Epithelial cell of proximal tubule (primary cell): ENCODE measurements at places on chromosomes 3 and 15.
A peak's percentile ranks its signal among the peaks of the same experiment; 100 is the strongest.

DNA sequence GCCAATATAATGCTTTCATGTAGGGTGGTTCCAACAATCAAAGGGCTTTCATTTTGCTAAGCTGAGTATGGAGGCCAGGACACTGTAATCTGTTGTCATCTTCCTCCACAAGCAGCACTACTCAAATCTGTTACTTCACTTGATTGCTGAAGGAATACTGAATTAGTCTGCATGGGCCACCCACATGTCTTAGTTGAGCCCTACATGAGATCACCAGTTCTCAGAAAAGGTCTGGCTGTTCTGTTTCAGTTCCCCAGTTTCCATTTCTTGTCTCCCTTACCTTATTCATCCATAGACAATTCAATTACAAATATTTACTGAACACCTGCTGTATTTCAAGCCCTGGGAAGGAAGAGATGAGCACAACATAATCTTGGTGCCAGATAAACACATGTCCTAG lies 119.2 kb downstream of the FHIT start:
- DNase-seq: no peak

DNA sequence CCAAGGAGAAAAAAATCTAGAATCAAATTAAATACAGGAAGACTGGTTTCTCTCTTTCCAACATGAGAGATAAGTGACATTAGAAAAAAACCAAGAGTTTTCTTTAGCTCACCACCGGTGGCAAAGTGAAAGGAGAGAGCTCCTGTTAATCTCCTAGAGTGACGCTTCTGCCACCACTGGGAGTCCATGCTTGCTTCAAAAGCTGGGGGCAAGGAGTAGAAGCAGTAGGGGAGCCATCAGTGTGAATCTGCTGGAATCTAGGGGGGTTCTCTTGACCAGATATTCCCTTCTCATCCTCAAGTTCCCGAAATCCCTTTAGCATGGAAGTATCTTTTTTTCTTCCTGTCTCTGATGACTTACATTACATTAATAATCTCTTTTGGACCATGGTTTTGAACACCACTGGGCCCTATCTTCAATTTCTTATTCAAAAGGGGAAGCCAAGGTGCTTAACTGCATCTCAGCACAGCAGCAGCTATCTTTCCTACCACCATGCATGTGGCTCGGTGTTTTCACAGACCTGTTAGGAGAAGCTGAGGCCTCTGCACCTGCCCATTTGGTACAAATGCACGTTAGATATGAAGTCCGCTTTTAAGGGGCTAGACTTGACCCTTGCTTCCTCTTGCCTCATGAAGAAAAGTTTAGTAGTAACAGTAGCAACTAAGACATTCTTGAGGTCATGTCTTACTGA lies 6.6 kb upstream of the ICE2 start:
- no peak for DNase-seq

DNA sequence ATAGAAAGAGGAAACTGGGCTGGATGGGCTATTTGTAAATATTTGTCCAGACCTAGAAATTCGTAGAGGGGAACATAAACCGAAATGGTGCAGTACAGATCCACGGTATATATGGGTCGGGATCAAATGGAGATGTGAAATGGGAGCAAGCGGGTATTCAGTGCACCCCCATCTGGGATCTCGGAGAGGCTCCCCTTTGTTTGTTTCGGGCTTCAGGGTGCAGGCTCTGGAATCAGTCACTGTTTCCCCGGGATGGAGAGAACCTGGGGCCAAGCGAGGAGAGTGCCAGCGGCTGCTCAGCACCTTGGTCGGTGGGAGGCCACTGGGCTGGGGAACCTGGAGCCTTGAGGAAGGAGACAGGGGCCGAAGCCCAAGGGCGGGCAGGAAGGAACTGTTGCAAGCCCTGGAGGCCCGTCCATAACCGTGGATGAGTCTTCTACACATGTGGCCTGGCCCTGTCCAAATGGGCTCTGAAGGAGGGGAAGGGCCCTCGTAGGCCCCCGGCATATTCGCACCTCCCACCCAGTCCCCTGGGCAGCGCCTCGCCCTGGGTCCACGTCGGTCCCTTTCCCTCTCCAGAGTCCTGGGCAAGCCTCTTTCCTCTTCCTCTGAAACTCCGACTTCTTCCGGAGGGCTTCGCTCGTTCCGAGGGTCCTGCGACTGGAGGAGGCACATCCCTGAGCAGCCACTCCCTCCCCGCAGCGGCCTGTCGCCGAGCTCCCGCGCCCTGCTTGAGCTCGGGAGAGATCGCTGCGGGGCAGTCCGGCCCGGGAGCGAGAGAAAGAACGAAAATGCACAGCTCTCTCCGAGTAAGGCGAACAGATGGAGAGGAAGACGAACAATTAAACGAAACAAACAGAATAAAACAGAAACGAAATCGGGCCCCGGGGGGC lies 3.0 kb downstream of the ISL2 start:
- DNase-seq: no peak

DNA sequence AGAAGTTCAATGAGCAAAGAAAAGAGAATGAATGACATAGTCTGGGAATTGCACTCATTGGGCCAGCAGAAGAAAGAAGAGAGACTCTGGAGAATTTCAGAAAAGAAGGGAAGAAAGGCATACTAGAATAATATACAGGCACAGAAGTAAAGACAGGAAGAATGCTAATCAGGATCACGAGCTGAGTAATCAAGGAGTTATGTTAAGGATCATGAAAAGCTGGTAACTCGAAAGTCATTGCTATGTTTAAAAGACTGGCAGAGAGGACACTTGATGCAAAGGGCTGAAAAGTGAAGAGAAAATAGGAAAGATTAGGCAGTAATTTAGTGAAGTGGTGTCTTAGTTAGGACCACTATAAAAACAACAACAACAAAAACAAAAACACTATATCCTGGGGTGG lies 284.1 kb downstream of the ZBBX start:
- DNase-seq: no peak

DNA sequence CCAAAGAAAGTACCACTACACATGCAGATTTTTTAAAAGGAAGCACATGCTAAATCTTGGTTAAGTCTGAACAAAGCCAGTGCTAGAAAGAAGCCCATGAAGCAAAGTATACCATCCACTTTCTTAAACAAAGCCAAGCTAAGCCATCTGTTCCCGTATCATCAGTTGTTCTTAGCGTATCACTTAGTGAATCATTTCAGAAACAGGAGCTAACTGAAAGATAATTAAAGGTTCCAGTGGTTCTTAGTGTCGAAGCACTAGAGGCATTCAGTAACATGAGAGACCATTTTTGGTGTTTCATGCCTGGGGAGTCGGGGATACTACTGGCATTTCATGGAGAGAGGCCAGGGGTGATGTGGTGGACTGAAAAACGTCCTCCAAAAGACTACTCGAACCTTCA lies 12.8 kb downstream of the UBXN7 start:
- DNase-seq: no peak

- no peak for DNase-seq
Measured at GRCh38 chr3:131338948-131339640, 42.5 kb upstream of the NUDT16 start.

DNA sequence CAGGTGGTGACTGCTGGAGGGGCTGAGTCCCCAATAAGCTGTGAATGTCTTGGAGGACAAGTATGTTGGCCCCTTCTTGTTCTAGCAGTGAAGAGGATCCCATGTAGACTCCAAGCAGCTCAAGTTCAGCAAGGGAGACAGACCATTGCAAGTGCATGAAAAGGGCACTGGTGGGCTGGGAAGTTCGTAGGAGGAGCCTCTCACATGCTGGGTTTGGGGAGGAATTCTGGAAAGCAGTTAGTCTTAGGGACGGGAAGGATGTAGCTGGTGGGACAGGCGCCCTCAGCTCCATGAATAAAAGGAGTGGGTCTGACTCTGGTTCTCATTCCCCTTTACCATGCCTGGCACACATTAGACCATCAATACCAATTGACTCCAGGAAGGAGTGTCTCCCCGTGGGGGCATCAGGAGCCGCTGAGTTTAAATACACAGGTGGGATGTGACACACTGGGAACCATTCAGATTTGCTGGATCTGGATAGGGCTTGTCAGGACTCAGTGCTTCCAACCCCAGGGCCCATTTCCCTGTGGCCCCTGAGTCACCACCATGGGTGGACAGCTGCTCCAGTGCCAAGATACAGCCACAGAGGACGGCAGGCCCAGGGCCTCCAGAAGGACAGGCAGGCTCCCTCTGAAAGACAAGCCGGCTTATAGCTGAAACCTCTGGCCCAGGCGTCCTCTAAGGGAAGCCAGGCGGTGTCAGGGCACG lies 552 bp upstream of the XYLB start:
- no peak for DNase-seq

GRCh38 chr3:1010228-1010627 lies 82.6 kb upstream of the CNTN6 start:
- DNase-seq: no peak

GRCh38 chr3:186849374-186849975 lies 7.0 kb downstream of the ADIPOQ start:
- no peak for DNase-seq

- no peak for DNase-seq
Measured at GRCh38 chr15:67018026-67018425, 47.4 kb upstream of the SMAD3 start.

DNA sequence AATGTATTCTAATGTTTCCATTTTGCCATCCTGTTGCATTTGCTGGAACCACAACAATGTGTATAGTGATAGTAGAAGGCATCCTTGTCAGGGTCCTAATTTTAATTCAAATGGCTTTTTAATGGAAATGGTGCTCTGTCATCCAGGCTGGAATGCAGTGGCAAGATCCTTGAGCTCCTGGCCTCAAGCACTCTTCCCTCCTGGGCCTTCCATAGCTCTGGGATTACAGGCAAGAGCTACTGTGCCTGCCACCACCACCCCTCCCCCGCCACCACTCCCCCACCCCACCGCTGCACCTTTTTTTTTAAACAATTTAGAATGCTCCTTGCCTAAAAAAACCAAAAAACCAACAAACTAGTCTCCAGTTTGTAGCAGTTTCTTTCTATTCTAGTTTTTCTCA lies 15.2 kb upstream of the IQCF6 start:
- DNase-seq: no peak

DNA sequence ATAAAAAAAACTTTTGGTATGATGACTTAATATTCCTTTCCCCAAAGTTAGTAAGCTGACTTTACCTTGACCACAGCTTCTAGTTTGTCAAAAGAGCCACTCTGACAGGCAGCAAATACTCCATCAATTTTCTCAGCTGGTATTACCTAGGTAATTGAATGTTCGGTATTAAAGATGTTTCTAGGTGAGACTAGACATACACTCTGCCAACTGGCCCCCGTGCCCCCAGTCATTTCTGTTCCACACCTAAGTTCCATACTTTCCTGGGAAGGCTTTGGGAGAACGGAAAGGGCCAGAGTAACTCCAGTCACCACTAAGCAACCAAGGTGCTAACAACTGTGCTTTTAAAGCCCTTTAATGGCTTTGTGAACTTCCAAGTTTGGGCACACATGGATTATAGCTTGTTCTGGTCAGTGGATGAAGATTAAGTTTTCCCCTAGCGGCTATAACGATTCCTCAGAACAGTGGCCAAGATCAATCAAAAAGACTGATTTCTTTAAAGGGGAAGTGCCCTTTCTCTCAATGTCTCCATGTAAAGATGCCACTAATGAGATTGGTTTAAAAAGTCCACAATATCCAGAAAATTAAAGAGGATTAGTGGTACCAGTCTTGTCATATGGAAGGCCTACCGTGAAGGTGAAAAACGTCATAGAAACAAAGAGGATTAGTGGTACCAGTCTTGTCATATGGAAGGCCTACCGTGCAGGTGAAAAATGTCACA lies 7.0 kb downstream of the EIF4A2 start:
- no peak for DNase-seq

DNA sequence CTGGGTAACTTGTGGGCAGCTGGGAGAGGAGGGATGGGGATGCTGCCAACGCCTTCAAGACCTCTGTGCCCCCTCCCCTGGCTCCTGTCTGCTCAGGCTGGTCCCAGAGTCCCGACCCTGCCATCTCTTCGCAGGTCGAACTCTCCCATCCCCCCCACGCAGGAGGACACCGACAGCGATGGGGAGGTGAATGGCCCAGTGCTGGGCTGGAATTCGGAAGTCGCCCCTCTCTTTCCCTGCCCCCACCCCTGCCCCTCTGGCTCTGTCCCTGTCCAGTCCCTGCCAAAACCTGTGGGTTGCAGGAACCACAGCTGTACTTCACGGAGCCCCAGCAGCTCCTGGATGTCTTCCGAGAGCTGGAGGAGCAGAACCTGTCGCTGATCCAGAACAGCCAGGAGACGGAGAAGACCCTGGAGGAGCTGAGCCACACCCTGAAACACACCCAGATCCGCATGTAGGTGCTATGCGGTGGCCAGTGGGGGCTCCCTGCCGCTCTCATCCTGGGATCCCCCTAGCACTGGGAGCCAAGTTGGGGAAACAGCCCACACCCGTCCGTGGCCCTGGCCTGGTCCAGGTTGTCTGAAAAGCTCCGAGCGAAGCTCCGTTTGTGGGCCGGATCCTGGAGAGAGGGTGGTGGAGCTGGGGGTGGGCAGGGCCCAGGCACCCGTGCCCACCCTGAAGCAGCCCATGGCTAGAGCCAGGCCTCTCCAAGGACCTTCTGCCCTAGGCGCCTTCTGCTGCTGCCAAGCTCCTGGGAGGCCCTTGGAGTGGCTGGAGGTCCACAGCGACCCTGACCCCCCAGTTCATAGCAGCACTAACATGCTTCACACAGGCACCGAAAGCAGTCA lies 28.7 kb downstream of the CFAP100 start:
- no peak for DNase-seq

- DNase-seq: no peak
Measured at GRCh38 chr15:65087411-65087810, 10.9 kb downstream of the KBTBD13 start.

GRCh38 chr15:98731712-98732450 lies 83.5 kb downstream of the IGF1R start:
- DNase-seq: no peak

DNA sequence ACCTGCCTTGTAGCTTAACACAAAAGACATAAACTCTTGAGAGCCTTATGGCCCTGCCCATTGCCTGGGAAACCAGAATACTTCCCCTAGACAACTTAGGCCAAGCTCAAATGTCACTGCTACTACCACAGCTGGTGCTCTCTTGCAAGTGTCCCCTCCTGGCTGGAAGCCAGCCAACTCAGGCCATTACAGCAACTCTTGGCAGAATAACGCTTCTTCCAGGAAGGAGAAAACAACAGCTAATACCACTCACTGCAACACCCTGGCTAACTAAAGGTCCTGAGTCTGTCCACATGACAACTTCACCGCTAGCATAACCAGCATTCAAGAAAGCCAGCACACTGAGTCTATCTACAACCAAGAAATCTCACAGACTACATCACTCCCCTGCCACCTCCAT lies 5.1 kb upstream of the B4GALT4 start:
- no peak for DNase-seq

DNA sequence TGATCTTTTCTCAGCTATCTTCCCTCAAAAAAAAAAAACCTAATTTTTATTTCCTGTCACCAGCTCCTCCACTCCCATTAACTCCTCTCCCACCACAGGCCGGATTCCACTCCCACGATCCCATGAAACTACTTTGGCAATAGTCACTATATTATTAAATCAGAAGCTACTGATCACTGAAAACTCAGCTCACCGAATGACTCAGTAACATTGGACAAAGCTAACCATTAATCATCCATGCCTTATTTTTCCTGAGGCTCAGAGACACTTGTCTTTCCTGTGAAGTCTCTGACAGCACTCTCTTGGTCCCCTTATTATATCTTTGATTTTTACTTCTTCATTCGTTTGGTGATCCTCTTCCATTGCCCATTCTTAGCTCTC lies 260.2 kb downstream of the CGGBP1 start:
- peak; percentile 4 for DNase-seq

GRCh38 chr15:83105440-83105839 lies 2.0 kb upstream of the TM6SF1 start:
- DNase-seq: no peak

- DNase-seq: no peak
Measured at GRCh38 chr3:48226939-48227338, 3.6 kb downstream of the CAMP start.
